Anterior cingulate cortex (tissue), 58 donors: ENCODE measurements at places on chromosomes 3 and 15.

DNA sequence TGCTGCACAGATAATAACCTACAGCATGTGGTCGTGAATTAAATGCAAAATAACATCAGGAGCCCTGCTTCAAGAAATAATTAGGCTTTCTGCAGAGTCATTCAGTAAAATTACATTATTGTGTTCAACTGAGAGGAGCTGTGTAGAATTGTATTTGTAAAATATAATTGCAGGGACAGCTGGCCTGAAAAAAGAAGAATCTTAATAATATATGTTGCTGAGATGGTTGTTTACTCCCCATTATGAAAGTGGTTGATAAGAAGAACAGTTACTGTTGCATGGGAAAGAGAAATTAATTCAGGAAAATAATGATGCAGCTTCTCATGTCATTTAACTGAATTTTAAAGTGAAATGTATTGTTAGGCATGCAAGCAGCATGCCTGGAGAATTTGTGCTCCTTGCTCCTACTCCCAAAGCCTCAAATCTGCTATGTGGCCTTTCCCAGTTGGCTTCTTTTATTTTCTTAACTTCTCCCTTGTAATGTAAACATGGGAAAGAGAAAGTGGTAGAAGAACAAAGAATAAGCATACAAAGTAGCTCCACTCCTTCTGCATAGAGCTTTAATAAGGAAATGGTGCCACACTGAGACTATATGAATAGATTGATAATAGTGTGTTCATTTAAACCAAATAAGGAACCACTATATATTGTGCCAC lies 100.1 kb downstream of the VGLL3 start:
- DNase-seq = no peak

GRCh38 chr3:39005295-39005694 lies 46.4 kb downstream of the SCN11A start:
- DNase-seq = no peak

- no peak for DNase-seq
These were observed 17.0 kb upstream of the PCSK6 start for GRCh38 chr15:101506491-101506890.

DNA sequence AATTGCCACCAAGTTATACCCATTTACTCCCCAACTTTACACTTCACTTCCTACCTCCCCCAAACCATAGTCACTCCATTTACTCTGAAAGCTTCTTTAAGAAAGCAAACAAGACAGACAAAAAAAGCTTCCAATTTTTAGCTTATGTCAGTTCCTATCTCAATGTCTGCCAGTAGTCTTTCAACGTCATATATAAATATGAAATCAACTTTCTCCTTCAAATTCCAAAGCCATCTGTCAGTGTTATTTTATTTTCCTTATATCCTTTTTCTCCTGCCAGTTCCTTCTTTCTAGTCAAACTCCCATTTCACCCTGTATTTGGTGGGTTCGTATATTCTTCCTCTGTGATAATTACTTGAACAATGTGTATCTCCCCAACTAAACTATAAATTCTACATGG lies 85.8 kb upstream of the CMC1 start:
- no peak for DNase-seq

GRCh38 chr3:38267662-38268061 lies 2.0 kb downstream of the SLC22A13 start:
- no peak for DNase-seq

DNA sequence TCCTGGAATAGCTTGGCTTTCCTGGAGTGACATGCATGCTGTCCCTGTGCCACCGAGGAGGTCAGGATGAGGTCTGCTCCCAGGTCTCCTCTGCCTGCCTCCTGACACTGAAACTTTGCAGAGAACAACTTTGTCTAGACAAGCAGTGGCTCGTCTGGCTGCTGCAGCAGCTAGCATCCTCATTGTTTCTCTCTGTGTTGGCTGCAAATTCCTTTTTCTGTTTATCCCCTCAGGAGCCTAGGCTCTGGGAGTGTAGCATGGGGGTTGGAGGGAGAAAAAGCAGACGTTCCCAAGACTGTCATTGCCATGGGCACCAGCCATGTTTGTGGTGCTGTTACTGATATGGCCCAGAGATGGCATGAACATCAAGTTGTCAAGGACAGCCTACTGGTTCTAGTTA lies 208.7 kb upstream of the LRIG1 start:
- DNase-seq = no peak

DNA sequence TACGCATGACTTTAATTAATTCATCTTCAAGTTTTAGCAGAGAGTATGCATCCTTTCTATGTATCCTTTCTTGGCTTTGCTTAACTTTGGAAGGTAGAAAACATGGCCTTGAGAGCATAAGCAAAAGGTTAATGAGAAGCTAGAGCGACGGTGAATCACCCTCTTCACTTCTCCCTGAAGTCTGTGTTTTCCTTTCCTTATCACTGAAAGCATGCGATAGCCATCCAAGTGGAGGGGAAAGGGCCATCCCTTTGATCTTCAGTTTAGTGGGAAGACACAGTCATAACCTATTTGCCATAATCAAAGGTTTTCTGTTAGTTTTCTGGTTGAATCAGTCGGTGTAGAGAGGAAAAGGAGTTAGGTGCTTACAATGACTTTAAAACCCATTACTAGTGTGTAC lies 354.0 kb upstream of the ROBO2 start:
- no peak for DNase-seq

- DNase-seq = no peak
These were observed 52.4 kb downstream of the LHFPL4 start for GRCh38 chr3:9501226-9501625.

DNA sequence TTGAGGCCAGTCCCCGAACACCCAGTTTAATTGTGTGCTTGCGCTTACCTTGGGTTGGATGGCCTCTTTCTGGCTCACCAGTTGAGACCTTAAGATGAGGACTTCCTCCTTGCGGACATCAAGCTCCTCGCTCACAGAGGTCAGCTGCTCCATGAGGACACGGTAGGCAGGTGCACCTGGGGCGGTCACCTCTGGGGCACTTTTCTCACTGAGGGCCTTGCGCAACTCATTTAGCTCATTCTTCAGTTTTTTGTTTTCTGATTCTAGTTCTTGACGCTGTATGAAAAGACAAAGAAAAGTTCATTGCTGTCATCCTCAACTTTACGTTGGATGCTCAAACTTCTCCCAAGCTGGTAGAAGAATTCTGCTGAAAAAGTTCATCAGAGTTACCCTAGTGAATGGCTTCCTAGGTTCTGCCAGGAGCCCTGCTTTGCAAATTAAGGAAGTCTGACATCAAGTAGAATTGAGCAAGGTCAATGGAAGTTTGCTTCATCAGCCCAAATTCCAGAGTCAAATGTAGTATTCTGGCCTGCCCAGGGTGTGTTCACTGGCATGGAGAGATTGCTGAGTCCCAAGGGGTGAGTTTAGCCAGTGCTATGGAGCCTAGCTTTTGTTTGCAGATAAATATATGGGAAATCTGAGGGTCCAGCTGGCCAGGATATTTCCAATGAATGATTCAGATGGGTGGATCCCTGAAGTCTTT lies 55.8 kb upstream of the MYO5C start:
- no peak for DNase-seq

- DNase-seq = no peak
These were observed 22.8 kb downstream of the TMEM43 start for GRCh38 chr3:14147617-14148016.

DNA sequence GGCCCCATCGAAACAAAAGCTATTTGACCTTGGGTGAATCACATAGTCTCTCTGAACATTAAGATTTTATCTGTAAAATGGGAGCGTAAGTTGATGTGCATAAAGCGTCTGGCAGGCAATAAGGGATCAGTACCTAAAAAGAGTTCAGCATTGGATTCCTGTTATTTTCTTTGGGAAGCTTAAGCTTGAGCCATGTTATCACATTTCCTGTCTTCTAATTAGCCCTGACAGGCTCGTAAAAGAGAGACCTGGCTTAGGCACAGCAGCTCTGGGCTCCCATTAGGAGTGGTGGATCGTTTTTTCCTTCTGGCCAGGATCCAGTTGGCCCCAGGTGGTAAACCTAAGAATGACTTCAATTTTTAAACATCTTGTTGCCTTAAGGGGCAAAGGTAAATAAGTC lies 26.0 kb upstream of the CA12 start:
- DNase-seq = no peak

DNA sequence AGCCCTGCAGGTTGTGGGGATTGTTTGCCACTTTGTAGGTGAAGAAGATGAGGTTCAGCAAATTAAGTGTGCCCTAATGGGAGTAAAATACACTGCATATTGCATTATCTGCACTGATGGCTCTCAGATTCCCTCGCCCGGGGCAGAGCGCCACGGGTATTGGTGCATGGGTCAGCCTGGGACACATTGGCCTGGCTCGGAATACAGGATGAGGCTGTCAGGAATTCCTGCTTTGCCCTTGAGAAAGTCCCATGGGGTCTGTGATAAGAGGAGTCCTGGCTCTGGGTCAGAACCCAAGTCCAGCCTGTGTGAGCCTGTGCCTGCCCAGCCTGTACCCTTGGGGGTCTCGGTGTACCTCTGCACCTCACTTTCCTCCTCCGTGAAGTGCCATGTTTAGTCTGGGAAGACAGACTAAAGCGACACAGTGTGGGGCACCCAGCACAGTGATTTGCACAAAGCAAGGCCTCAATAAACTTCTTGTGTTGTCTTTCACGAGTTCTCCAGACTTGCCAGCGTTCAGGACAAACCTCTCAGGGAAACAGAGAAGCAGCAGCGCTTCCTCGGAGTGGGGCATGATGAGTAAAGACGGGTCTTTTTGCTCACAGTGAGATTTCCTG lies 107.6 kb downstream of the LRRK1 start:
- no peak for DNase-seq

GRCh38 chr3:194554473-194555123 lies 67.8 kb upstream of the ATP13A3 start:
- DNase-seq = no peak

GRCh38 chr3:181561139-181562031 lies 150.3 kb upstream of the SOX2 start:
- no peak for DNase-seq

DNA sequence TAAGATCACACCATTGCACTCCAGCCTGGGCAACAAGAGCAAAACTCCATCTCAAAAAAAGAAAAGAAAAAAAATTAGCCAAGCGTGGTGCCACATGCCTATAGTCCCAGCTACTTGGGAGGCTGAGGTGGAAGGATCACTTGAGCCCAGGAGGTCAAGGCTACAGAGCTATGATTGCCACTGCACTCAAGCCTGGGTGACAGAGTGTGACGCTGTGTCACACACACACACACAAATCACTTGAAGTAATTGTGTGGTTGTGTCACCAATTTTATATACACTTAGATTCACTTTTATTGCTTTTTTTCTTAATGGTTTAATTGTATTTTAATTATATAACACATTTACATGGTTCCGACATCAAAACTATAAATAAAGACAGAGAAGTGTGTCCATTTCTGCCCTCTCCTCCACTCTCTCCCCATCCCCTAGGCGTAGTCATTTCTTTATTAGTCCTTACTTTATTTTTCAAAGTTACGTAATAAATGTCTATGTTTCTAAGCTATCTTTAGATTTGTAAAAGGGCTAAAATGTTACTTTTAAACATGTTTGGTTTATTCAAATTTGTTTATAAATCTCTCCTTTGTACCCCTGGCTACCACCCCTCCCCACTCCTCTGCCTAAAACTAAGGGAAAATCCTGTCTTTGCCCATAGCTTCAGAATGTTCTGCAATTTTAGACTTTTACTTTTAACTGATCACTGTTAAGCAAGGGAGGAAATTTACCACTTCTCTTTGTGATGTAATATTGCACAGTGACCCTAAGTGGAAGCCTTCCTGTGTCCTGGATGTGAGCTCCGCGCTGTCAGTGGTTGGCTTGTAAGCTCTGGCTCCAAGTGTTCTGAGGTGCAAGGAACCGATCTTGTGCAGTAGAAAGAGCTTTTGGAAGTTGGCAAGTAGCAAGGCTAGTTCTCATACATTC lies 10.8 kb upstream of the VILL start:
- DNase-seq = no peak

DNA sequence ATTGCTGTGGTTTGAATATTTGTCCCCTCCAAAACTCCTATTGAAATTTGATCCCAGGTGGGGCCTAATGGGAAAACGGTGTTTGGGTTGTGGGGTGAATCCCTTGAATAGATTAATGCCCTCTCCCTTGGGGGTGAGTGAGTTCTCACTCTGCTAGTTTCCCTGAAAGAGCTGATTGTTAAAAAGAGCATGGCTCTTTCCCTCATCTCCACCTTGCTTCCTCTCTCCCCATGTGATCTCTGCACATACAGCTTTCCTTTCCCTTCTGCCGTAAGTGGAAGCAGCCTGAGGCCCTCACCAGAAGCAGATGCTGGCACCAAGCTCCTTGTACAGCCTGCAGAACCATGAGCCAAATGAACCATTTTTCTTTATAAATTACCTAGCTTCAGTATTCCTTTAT lies 394.9 kb upstream of the WNT5A start:
- no peak for DNase-seq

DNA sequence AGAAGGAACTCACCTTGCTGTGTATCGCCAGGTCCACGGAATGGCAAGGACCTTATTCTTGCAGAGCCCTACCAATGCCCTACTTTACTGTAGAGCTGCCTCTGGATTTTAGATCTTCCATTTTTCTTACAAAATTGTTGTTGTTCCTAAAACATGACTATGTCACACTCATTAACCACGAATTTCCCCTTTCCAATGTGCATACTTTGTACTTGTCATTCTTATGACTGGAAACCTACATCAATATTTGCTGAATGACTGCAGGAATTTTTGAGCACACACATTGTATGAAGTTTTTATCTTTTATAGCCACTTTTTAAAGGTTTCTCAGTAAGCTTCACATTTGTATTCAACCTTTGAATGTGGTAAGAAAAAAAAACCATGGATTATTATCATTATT lies 35.9 kb upstream of the CMSS1 start:
- no peak for DNase-seq

- DNase-seq = no peak
These were observed 122.8 kb downstream of the GMNC start for GRCh38 chr3:190739641-190740185.

GRCh38 chr15:48557335-48557734 lies 88.2 kb downstream of the FBN1 start:
- no peak for DNase-seq

GRCh38 chr3:117873249-117873600 lies 1161.4 kb downstream of the IGSF11 start:
- DNase-seq = peak; percentile 31

DNA sequence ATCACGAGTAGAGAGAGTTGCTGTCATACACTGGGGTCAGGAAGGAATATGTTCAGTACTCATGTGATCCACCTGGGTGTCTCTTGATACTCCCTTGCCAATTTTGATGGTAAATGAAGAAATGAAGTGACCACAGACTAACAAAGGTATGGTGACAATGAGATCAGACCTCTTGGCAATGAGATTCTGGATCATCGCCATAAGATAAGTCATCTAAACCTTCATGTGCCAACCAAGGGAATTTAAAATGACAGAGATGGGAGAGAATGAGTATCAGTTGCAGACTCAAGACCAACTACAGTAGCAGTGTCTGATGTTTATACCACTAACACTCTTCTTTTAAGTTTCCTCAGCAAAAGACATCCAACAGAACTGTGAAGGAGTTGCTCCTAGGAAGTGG lies 601.0 kb downstream of the MECOM start:
- no peak for DNase-seq
